ENCODE measurements at places on chromosomes 12 and 14.

- DNase-seq = no peak
Observed at GRCh38 chr12:97288531-97288930, 174.1 kb upstream of the RMST start.

GRCh38 chr12:51275088-51275487 is 4.9 kb upstream of the SMAGP start:
- no peak for DNase-seq

DNA sequence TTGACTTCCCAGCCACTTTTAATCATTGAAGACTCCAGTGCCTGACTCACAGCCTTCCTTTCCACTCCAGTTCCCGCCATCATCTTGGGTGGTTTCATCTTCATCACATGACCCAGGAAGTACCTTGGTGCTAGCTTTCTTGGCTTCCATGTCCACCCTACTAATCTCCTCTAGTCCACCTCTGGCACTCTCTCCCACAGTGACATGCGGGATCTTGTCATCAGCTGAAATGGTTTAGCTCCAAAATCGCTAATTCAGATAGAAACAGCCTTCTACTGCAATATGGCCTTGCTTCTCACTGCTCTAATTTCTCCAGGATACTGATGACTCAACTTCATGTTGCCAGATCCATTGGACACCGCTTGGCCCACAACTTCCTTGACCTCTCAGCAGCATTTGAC is 24.5 kb downstream of the WDR20 start:
- no peak for DNase-seq

GRCh38 chr12:107594995-107595394 is 90.6 kb upstream of the PWP1 start:
- no peak for DNase-seq

DNA sequence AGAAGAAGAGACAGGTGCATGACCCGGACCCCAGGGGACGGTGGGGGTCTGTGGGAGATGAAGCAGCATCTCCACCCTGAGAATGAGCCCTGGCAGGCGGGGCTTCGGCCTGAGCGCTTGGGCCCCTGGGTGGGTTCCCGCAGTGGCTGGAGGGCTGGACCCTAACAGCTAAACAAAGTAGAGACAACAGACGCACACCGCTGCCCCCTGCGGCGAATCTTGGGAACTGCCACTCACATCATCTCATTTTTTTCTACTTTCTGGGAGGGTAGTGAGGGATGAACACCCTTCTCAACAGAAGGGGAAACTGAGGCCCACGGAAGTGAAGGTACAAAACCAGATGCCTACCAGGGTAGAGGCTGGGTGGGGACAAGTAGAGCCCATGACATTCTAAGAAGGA is 104.7 kb downstream of the RFLNA start:
- DNase-seq = no peak

GRCh38 chr12:843609-844008 is 91.2 kb downstream of the WNK1 start:
- DNase-seq = no peak

DNA sequence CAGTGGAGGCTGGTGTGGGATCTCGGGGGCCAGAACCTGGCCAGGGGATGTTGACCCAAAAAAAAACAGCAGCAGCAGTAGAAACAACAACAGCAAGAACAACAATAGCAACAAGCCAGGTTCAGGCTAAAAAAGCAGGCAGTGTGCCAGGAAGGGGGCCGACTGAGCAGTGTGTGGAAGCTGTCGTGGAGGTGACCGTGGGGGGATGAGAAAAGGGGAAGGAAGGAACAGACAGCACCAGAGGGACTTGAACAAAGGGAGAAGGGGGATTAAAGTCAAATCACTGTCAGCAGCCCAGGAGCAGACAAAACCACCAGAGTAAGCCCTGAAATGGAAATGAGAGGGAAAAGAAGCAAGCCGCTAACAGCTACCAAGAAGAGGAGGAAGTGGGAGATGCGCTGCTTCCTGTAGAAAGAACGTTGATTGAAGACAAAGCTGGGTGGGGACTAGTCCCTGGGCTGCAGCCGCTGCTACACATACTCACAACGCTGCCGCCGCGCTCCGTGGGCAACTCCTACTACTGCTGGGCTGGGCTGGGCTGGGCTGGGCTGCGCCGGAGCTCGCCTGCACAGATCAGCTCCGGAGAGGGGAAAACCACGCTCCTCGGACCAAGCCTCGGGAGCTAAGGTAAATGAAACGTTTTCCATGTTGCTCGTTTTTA is at the start of gene GNG2:
TSS of gene GNG2 (plus strand) at position 449 of the 661 bp plus-strand sequence. CDS start 90,067 bp downstream, outside the sequence.
- peak; percentile 60 for DNase-seq

DNA sequence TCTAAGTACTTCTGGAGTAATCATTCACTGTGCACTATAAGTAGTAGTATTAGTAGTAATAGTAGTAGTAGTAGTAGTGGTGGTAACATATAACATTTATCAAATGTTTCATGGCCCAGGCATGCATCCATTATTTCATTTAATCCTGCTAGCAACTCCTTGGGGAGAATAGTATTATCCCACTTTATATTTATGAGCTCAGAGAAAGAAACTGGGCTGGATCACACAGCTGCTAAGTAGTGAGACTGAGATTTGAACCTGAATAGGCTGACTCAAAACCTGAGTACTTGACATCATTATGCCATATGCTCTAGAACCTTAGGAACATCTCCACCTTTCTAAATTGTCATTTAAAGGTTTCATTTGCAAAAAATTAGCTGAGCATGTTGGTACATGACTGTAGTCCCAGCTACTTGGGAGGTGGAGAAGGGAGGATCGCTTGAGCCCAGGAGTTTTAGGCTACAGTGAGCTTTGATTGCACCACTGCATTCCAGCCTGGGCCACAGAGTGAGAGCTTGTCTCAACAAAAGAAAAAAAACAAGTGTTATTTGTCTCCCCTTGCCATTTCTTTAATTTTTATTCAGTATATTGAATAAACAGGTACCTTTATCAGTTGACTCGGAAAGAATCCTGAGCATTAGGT is 11.4 kb upstream of the NID2 start:
- DNase-seq = no peak

DNA sequence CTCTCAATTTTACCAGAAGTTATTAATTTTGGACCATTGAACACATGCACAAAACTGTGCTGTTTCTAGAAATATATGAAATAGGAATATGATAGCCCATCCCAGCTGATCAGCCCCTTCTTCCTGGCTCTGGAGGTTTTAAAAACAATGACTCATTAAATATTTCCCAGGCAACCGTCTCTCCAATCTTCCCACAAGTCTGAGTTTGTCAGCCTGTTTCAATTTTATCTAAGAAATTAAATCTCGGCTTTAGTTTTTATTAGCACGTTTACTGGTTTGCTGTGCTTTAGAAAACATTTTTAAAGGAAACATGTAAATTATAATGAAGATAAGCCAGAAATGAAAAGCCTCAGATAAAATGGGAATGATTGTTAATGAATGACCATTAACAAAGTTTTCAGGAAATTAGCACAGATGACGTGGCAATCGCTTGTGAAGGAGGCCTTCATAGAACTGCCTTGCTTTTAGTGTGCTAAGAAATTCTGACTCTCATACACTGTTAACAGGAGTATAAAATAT is 89.3 kb upstream of the RAP1B start:
- no peak for DNase-seq

GRCh38 chr14:22977434-22977683 is 5.0 kb downstream of the AJUBA start:
- no peak for DNase-seq

- no peak for DNase-seq
Observed at GRCh38 chr14:94423453-94424056, 29.0 kb downstream of the SERPINA11 start.

DNA sequence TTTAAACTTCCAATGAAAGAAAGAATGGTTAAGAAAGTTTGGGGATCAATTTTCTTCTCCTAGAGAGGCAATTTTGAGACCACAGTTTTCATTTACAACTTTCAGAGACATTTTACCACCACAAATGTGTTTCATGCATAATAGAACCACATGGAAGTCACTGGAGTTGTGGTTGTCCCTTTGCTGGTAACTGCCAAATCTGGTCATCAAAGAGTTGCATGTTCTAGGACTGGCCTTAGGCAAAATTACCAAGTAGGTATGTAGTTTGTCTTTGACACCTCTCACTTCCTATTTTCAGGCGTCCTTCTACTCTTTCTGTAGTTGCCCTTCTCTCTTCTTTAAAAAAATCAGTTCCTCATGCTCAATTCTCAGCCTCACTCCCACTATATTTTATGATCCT is 54.3 kb upstream of the TMX1 start:
- DNase-seq = no peak

DNA sequence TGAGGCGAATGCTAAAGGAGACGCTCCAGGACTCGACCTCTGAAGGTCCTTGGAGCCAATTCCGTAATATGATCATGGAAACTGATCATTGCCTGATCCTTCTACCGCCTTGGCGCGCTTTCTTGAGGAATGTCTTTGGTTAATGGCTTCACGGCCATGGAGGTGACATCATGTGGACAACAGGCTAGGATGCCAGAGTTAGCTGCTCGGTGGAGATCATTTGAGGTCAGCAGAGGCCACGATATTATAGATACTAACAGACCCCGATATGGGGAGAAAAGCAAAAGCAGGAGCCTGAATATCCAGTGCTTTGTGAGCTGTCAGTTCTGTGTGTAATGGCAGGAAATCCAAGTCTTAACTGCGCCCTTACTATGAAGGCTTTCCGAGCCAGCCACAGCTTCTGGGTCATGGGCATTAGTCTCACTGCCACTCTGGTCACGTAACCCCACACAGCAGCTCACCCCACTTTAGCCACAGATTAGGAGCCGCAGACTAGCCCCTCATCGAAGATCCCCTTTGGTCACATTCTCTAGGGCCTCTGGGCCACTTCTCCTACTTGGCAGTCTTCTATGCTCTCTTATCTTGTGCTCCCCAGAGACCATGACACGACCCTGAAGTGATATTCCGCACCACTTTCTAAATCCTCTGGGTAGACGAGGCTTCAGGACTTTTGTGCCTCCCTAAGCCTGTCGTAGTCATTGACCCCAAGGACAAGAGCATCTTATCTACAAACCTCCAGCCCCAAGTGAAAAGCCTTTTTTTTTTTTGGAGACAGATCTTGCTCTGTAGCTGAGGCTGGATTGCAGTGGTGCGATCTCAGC is 724 bp upstream of the CS start:
- DNase-seq = no peak

DNA sequence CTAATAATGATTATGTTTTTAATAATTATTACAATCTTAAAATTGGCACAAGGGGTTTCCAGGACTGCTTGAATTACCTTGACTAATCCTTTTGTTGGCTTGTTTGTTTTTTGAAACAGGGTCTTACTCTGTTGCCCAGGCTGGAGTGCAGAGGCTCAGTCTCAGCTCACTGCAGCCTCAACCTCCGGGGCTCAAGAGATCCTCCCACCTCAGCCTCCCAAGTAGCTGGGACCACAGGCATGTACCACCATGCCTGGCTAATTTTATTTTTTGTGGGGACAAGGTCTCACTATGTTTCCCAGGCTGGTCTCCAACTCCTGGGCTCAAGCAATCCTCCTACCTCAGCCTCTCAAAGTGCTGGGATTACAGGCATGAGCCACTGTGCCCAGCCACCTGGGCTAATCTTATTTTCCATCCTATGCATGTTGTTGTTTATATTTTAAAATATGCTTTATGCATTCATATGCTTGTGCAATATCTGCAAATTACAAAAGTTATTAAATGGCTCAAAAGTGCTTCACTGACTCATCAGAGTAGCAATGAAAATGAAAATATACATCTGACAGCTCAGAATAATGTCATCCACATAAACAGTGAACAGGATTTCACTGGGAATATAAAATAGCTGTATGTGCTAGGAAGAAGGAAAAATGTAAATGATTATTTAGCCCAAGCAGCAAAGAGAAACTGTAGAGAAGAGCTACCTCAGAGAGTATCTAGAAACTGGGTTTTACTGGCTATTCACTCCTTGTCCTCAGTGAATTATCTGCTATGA is 24.8 kb upstream of the PLEKHG6 start:
- no peak for DNase-seq

DNA sequence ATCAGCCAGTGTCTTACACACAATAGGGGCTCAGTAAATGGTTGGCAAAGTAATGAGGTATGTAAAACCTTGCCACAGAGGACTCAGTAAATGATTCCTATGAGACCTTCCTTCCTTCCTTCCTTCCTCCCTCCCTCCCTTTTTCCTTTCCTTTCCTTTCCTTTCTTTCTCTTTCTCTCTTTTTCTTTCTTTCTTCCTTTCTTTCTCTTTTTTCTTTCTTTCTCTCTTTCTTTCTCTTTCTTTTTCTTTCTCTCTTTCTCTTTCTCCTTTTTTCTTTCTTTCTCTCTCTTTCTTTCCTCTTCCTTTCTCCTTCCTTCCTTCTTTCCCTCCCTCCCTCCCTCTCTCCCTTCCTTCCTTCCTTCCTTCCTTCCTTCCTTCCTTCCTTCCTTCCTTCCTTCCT is 7.5 kb downstream of the SDS start:
- DNase-seq = no peak

- no peak for DNase-seq
Observed at GRCh38 chr12:109701064-109701463, 12.6 kb upstream of the FAM222A start.

- DNase-seq = no peak
Observed at GRCh38 chr14:95062946-95063345, 94.4 kb downstream of the DICER1 start.

DNA sequence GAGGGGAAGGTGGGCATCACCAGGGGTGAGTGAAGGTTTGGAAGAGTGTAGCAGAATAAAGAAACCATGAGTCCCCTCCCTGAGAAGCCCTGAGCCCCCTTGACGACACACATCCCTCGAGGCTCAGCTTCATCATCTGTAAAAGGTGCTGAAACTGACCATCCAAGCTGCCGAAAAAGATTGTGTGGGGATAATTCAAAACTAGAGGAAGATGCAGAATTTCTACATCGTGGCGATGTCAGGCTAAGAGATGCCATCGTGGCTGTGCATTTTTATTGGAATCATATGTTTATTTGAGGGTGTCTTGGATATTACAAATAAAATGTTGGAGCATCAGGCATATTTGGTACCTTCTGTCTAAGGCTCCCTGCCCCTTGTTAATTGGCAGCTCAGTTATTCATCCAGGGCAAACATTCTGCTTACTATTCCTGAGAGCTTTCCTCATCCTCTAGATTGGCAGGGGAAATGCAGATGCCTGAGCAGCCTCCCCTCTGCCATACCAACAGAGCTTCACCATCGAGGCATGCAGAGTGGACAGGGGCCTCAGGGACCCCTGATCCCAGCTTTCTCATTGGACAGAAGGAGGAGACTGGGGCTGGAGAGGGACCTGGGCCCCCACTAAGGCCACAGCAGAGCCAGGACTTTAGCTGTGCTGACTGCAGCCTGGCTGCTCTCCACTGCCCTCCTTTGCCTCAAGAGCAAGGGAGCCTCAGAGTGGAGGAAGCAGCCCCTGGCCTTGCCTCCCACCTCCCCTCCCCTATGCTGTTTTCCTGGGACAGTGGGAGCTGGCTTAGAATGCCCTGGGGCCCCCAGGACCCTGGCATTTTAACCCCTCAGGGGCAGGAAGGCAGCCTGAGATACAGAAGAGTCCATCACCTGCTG is 7.0 kb downstream of the SERPINA1 start:
- no peak for DNase-seq

- no peak for DNase-seq
Observed at GRCh38 chr14:21264025-21264801, 5.0 kb downstream of the HNRNPC start.

DNA sequence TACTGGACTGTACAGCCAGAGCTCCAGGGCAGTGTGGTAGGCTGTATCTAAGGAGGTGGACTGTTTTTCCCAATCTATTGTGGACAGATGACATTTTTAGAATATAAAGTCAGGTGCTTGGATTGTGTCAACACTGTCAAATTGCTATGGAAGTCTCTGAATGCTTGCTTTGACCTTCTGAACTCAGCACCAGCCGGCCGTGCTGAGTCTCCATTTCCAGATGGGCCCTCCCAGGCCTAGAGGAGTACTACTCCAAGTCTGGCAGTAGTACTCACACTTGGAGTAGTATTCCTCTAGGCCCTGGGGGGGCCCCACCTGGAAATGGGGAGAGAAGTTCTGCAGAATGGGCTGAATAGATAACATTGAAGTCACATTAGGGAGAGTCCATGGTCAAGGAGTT is 16.2 kb upstream of the KCNK13 start:
- no peak for DNase-seq

All from stimulated activated CD4-positive, alpha-beta T cell treated with anti-CD3 and anti-CD28 coated beads, TNF-alpha, amount 100 ng/mL, for 4 hours (primary cell).